ENCODE measurements at places on chromosomes 2 and 18.

- DNase-seq, result no peak
Measured at GRCh38 chr2:44974064-44974715, 32.7 kb downstream of the SIX3 start.

DNA sequence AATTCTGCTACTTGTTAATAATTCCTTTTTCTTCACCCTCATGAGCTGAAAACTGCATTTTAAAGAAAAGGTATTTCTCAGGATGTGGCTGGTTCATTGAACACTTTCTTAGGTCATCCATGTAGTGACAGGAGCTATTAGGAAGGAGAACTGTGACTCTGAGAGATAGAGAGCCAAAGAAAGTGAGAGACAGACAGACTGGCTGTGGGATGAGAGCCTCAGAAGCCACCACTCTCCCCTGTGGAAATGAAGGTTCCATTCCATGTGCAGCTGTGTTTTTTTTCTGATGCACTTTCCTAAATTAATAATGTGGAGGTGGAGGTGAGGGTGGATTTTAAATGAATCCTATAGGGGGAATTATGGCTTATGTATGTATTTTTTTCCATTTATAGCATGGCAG lies 113.3 kb downstream of the FAM210A start:
- DNase-seq, result no peak

- DNase-seq, result no peak
Measured at GRCh38 chr18:75129717-75130477, 79.0 kb downstream of the PTGR3 start.

GRCh38 chr18:22946217-22946616 lies 13.1 kb downstream of the RBBP8 start:
- no peak for DNase-seq

DNA sequence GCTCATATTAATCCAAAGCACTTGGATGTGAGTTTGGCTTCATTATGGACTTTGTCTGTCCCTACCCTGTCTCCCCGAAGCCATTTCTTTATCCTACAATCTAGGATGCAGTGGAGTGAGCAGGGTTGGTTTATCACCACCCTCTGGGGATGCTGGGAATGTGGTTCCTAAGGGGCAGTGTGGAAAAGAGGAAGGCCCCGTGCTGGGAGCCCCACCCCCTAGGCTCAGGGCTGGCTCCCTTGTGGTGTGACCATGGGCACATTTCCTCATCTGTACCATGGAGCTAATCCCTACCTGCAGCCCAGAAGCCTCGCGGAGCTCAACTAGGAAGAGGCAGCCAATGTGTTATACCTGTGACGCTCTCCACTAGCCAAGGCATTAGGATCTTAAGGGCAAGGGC lies 92.5 kb downstream of the TGOLN2 start:
- DNase-seq, result no peak

DNA sequence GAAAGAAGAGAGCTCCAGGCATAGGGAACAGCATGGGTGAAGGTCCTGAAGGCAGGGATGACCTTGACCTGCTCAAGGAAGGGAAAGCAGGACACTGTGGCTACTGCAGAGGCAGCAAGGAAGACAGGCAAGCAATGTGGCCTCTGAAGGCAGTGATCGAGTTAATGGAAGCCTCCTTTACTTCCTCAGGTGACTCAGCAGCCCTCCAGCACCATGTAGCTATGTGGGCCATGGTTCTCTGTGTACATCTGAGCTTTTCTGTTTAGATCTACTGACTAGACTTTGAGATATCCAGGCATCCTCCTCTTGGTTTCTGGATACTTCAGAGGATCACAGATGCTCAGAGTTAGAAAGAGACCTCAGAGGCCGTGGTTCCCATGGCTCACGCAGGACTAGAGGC lies 107.3 kb upstream of the PID1 start:
- no peak for DNase-seq

GRCh38 chr2:120831086-120831485 lies 95.4 kb downstream of the GLI2 start:
- DNase-seq, result no peak

- DNase-seq, result no peak
Measured at GRCh38 chr18:23669804-23670405, 7.2 kb upstream of the ANKRD29 start.

DNA sequence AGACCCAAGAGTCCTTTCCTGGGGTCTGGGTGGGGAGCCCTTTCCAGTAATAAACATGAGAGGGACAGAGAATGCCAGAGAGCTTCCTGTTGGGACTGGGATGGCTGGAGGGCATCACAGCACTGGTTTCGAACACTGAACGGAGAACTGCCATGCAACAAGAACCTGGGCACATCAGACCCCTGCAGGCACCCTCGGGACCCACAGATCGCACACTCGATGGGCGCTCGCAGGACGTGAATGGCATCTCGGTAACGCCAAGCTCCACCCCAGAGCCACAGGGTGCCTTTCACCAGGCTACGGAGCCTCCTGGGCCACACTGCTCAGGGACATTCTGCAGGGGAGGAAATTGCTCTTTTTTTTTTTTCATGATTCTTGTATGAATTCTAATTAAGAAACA lies 25.1 kb downstream of the SLC66A2 start:
- DNase-seq, result no peak

DNA sequence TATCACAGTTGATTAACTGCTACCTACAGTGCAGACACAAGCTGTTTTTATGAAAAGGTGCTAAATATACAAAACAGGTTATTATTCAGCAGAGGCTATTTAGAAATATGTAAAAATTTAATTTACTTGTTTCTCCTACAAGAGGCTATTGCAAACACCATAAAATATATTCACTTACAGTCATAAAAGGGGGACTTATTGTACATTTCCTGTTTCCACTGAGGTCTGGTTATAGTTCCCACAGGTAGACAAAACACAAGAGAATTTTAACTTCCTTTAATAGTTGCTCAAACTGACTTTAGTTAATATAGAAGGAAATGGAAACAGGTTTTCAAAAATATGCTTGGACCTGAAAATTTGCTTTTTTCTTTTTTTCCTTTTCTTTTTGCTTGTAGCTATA lies 40.0 kb upstream of the FRZB start:
- DNase-seq, result no peak

DNA sequence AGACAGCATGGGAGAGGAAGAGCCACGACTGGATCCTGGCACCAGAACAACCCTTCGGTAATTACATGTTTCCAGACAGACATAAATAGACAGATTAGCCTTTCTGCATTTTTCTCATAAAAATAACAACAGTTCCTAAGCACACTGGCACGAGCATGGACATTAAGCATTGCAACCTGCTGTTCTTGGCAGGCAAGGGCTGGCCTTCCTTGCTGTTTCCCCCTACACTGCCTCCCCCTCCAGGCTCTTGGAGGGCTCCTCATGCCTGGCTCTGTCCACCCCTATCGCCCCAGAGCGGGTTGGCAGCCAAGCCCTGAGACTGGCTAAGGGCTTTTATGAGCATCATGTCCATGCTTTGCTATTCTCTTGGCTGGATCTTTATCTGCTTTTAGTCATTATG lies 89.6 kb downstream of the TTC32 start:
- no peak for DNase-seq

Measured in NK-92 treated with Interleukin-12 subunit alpha and Interleukin-12 subunit beta, amount 100 ng/mL, for 24 hours (cell line).